ENCODE measurements at places on chromosomes 1 and 21.

- DNase-seq = no peak
Observed at GRCh38 chr1:60716472-60716871, 365.9 kb upstream of the NFIA start.

DNA sequence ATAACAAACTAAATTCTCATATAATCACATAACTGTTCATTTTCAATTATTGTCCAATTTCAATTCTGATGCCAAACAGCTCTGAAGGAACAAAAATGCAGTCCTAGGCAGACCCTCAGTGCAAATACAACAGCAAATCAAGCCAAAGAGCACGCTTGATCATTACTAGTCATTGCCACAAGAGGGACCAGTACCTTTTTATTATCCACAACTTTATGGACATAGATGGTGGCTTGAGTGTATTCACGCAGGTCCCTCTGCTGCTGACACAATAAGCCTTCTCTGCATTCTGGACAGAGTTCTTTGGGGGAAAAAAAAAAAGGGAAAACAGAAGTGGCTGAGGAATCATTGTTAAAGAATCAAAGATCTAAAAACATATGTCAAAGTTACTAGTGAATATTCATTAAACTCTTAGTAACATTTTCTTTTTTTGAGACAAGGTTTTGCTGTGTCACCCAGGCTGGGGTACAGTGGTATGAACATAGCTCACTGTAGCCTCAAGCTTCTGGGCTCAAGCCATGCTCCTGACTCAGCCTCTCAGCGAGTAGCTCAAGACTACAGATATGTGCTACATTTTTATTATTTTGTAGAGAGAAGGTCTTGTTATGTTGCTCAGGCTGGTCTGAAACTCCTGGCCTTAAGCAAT is 34.3 kb upstream of the RAP1GAP start:
- no peak for DNase-seq

DNA sequence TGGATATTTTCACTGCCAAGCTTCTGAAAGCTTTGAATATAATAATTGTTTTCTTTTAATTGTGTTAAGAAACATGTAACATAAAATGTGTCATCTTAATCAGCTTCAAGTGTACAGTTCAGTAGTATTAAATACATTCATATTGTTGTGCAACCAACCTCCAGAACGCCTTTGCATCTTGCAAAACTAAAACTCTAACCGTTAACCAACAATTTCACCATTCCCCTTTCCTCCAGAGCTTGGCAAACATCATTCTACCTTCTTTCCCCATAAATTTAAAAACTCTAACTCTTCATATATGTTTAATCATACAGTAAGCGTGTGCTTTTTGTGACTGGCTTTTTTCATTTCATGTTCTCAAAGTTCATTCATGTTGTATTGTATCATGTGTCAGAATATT is 2.1 kb downstream of the MNDA start:
- no peak for DNase-seq

DNA sequence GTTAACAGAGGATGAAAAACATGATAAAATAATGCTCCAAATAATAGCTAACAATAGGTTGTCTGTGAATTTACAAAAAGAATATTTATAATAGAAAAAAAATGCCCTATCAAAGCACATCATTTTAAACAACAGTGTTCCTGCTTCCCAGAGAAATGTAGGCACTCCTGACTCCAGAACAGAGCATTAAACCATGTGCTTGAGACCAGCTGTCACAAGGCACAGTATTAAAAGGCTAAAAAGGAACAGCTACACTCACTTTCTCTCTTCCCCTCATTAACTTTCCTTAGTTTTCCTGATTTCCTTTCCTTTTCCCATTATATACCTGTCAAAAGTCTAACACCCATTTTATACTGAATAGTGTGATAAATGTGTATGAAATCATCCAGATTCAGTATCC is 10.9 kb downstream of the VAV3 start:
- no peak for DNase-seq

- peak; percentile 21 for DNase-seq
Observed at GRCh38 chr1:206774093-206774492, 1.8 kb upstream of the IL10 start.

DNA sequence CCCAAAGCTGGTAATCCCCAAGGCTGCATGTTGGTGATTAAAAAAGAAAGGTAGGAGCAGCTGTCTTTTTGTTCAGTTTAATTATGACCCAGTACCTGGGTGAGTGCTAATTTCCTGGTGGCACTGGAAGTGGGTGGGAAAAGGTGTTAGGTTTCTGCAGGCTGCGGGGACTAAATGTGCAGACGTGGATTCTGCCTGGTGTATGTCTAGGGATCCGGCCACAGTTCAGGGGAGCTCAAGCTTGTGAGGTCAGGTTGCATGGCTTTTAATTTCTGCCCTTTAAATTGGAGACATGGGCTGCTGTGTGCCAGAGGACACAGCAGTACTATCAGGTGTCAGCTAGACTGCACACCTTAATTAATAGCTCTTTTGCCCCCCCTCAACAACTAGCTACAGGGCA is 20.3 kb upstream of the TBX19 start:
- DNase-seq = no peak

DNA sequence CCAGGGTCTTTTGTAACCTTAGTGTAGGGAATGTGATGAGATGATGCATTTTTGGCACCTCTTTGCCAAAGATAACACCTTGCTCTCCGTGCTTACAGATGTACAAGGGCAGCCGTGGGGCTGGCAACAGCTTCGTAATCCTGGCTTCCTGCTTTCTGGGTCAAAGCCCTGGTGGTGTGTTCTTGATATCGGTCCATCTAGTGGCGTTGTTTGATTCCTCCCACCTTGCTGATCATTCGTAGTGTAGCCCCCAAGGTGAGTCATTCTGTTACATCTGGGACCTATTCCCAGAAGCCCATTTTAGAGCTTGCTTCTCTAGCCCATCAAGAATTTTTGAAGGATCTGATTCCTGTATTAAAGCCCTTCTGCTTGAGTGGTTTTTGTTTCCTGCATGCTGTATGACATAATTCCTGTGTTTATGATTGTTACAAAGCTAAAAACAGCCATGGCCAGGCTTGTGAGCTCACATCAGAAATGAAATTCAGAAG is 7.0 kb upstream of the CCT8 start:
- no peak for DNase-seq

- no peak for DNase-seq
Observed at GRCh38 chr1:8879464-8879921, 1.0 kb upstream of the ENO1 start.

DNA sequence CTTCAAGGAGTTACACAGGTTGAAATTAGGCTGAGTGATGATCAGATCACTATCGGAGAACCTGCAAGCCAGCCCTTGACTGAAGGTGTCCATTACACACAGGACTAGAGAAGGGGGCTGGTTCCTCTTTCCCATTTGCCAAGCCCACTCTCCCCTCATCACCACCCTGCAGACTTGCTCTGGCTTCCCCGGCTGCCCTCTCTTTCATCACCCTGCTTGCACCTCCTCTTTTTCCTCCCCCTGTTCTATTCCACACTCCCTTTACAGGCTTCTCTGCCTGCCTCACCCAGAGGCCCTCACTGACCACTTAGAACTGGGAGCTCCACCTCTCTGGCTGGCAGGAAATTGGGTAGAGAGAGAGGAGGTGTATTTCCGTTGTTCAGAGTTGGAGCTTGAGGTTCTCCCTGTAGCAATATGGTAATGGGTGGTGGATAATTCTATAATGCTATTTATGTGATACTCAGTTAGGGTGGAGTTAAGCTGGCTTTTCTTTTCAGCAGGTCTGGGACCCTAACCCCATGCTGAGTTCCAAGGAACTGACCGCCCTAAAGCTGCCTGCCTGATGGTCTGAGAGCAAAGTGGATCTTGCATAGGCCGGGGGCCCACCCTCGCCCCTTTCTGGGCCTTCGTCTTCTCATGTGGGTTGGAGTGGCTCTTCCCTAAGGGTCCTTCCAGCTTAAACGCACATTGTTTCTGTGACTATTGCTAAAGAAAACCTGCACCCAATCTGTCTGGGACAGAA is 111.8 kb upstream of the ADAR start:
- DNase-seq = no peak

DNA sequence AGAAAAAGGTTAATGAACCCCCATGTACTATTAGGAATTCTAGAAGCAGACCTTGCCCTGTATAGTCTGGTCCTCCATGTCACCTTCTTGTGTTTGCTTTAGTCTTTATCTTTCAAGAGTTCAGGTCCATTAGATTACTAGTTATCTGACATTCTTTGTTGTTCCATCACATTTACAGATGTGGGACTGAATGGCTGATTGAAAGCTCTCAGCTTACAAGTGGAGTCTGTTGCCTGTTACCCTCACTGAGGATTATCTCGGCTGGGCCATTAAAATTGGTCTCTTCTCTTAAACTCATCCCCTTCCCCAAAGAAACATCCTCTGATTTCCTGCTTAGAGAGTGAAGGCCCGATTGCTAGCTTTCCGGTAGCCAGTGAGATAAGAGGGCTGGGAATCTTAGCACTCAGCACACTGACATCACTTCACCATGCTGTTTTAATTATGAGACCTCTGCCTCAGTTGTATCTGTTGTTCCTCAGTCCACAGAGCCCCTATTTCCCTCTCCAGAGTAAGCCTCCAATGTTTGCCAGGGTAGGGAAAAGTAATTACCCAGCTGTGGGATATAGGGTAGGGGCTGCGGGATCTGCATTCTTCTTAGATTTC is 76.8 kb downstream of the LPGAT1 start:
- no peak for DNase-seq

DNA sequence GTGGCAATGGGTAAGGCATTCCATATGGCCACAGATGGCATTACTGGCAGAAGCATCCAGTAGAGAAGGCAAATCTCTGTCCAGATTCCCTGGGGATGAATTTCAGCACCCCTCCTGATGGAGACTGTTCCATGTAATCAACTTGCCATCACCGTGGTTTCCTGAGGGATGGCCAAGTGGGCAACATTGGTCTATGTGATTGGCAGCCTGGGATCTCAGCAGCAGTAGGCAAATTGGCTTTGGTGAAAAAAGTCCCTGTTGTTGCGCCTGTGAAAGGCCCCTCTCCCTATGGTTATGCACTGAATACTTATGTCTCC is 19.3 kb downstream of the DMRTB1 start:
- DNase-seq = no peak

DNA sequence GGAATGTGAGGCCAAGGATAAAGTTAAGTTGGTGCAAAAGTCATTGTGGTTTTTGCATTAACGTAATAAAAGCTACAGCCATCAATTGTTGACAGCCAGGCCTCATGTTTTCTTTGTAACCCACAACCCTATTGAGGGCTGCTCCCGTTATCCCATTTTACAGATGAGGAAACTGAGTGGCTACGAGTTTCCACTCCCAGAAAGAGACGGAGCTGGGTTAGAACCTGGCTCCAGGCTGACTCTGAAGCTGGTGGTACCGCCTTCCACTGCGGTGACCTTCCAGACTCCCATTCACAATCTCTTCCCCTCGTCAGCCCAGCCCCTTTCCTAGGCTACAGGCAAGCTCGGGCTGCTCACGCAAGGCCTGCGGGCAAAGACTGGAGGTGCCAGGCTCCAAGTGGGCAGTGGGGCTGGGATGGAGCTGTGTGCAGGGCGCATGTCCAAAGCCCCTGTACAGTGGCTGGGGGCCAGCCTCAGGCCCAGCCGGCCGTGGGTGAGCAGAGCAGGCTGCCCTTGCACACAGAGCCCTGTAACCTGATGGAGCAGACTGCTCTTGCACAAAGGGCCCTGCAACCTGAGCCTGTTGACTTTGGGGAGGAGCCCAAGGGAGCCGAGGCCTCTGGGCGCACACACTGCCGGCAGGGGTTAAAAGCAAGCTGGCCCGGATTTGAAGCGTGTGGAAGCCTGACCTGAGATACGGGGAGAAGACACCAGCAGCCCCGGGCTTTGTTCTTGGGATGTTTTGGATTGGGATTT is 97.4 kb upstream of the TMPRSS2 start:
- no peak for DNase-seq

- DNase-seq = no peak
Observed at GRCh38 chr1:221440658-221441057, 301.2 kb downstream of the DUSP10 start.

- no peak for DNase-seq
Observed at GRCh38 chr1:63042278-63042677, 258.3 kb downstream of the ATG4C start.

DNA sequence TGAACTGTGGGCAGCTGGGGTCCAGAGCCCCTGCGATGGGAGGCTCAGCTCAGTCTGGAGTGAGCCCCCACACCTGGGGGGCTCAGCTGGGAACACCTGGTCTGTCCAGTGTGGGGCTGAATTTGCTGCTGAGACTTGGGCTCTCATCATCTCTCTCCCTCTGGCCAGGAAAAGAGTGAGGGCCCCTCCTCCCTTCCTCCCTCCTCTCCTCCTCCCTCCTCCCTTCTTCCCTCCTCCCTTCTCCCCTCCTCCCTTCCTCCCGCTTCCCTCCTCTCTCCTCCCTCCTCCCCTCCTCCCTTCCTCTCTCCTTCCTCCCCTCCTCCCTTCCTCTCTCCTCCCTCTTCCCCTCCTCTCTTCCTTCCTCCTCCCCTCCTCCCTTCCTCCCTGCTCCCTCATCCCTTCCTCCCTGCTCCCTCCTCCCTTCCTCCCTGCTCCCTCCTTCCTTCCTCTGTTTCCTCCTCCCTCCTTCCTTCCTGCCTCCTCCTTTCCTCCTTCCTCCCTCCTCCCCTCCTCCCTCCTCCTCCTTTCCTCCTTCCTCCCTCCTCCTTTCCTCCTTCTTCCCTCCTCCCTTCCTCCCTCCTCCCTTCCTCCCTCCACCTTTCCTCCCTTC is 23.5 kb upstream of the PEX10 start:
- DNase-seq = no peak

GRCh38 chr1:247295274-247295684 is 36.4 kb downstream of the ZNF496 start:
- no peak for DNase-seq

DNA sequence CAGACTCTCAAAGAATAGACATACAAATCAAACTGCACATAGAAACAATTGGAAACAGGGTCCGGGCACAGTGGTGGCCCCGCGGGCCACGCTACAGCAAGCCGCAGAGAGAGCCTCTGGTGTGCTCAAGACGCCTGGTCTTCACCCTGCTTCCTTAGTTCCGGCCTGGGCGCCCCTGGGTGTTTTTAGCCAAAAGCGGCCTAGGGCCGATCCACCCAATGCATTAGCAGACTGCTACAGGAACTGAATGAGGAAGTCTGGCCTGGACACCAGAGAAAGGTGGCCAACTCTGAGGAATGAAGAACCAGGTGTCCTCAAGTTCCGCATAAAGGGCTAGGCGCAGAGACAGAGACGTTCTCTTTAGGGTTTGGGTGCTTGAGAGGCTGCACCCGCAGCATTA is 1.7 kb downstream of the PRRX1 start:
- no peak for DNase-seq

GRCh38 chr1:205662135-205662738 is 18.1 kb downstream of the SLC45A3 start:
- DNase-seq = no peak
